Left colon (tissue), 2 donors: ENCODE measurements at places on chromosomes 7 and 10.

GRCh38 chr10:100383251-100383650 lies 36.2 kb downstream of the SCD start:
- no peak for DNase-seq

- no peak for DNase-seq
Observed at GRCh38 chr10:35735412-35735811, 93.3 kb upstream of the FZD8 start.

- no peak for DNase-seq
Observed at GRCh38 chr10:91103384-91104192, 116.9 kb upstream of the PCGF5 start.

DNA sequence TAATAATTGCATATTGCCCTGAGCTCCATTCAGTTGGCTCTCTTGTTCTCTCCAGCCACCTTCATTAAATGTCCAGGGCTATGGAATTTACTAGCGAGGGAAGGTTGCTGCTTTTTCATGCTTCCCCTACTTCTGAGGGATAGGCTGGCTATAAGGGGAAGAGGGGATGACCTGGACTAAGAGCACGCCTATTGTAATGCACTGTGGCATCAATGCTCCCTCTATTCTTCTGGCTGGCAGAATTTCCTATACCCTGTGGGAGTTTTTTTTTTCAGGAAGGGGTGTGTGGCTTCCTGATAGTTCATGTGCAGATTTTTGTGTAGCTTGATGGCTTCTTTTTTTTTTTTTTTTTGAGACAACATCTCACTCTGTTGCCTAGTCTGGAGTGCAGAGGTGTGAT lies 155.8 kb downstream of the SND1 start:
- no peak for DNase-seq

DNA sequence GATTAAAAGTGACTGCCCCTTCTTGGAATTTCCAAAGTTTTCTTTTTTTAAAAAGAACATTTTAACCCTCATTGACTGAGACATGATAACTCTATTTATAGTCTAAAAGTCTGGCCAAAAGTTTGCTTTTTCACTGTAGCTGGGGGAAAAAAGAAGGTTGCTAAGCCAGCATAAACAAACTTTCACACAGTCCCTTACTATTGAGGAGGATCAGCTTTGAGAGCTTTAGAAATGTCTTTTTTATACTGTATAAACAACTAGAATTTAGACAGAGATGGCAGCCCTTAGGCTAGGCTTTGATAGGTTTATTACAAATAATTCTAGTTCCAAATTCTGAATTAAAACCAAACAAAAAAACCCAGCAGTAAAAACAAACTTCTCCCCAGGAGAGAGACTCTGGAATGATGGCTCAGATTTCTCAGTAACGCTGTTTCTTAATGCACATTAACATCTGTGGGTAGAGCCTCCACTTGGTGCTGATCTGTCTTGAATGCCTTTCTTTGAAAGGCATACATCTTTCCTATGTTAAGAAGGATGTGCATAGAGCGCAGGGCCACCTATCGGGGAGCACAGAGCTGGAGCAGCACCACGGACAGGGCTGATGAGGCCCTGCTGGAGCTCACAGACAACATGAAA lies 100.9 kb upstream of the PDLIM1 start:
- DNase-seq = no peak

DNA sequence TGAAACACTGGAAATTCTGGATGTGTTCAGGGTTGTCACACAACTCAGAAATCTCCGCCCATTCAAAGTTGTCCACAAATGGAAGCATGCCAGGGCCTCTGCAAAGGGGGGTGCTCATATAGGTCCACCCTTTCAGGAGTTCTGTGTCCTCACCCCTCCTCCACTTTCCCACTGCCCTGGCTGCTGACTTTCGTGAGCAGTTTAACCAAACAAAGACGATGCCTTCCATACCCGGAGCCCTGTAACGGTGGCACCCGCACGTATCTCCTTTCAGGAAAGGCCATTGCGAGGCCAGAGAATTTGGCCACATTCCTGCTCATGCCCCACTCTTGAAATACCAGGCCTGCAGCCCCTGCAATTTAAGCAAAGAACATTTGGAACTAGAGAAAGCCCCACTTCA lies 1.4 kb downstream of the CPXM2 start:
- no peak for DNase-seq

DNA sequence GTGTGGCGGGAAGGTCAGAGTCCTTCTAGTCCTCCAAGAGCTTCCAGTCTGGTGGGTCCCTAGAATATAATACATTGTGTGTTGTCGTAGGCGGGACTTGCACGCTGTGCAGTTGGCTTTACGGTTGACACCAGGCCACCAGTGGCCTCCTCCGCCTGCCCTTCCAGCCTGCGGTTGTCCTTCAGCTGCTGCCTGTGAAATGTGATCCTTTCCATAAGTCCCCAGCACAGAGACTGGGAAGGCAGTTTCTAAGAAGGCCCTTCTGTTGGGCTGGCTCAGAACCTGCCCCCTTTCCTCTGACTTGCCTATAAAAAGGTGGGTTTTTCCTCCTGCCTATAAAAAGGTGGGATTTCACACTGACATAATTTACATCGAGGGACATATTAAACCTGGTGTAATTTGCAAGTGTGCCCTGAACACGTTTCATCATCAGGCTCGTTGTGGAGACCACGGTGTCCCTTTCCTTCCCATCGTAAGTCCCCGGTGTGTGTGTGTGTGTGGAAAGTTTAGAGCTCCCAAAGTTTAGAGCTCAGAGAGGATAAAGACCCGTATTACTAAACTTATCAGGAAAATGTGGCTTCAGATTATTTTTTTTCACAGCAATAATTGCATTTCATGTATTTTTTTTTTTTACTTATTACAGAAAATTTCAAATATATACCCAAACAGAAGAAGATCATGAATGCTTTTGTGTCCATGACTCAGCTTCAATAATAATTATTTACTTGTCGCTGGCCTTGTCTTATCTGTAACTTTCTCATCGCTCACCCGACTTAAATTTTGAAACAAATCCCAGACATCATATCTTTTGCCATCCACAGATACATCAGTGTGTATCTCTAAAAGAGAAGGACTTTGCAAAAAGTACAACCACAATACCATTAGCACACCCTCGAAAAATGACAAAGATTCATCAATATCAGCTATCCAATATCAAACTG lies 45.1 kb downstream of the CUX1 start:
- no peak for DNase-seq

DNA sequence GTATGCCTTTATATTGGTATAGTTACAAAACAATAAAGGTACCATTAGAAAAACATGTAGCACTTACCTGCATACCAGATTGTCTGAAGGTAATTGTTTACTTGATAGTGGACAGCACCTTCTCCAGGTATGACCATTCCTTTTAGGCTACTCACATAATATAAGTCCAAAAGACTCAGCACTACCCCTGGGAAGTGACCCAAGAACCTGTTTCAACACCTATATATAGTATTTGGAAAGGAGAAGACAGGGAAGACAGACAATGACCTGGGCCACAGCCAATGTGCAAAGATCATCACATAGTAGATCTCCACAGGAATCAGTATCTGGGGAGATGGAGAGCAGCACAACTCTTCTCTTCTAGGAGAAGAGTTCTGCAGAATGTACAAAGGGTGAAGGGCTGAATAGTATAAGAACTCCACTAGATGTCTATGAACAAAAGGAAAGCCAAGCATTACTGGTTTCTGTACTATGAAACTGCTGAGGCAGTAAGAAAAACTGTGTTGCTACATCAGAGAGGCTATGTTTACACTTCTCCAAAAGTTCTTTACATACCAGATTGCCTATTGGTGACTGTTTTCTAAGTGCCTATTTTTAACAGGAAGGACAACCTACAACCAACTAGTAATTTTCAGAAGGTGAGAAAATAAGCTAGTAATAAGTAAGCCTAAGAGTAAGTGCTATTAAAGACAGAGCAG lies 159.2 kb downstream of the BTAF1 start:
- no peak for DNase-seq
